Fibroblast of skin of left quadriceps (primary cell): ENCODE measurements at places on chromosomes 2 and 18.

DNA sequence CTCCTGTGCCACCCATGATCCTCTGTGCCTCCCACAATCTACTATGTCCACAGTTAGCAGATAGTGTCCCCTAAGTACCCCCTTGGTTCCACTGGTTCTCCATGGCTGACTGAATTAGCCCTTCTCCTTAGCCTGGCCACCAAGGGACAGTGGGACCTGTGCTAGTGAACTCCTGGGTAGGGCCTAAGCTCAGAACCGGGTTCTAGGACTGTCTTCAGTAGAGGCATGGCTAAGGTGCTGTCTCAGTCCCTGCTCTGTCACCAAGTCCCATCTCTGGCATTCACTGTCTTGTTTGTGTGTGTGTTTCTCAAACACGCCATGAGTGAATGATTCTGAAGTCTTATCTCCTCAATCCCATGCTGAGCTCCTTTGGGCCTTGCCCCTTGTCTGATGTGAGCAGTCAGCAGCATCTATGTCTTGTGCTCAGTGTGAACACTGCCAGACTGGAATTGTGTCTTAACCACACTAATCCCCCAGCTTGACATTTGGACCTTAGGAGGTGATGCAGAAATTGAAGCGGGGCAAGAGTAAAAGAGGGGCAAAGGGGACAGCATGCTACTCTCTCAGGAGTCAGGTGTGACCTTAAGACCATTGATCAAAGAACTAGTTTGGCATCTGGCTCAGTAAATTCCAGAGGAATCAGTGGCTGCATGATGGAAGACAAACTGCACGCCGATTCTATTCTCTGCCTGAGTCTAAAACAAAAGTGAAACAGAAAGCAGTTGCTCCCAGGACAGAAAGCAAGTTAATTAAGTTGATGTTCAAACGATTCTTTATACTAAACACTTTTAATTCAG lies 190.5 kb downstream of the ALPK2 start:
- no peak for DNase-seq

- no peak for DNase-seq
Observed at GRCh38 chr18:44880170-44880569, 199.5 kb downstream of the SETBP1 start.

DNA sequence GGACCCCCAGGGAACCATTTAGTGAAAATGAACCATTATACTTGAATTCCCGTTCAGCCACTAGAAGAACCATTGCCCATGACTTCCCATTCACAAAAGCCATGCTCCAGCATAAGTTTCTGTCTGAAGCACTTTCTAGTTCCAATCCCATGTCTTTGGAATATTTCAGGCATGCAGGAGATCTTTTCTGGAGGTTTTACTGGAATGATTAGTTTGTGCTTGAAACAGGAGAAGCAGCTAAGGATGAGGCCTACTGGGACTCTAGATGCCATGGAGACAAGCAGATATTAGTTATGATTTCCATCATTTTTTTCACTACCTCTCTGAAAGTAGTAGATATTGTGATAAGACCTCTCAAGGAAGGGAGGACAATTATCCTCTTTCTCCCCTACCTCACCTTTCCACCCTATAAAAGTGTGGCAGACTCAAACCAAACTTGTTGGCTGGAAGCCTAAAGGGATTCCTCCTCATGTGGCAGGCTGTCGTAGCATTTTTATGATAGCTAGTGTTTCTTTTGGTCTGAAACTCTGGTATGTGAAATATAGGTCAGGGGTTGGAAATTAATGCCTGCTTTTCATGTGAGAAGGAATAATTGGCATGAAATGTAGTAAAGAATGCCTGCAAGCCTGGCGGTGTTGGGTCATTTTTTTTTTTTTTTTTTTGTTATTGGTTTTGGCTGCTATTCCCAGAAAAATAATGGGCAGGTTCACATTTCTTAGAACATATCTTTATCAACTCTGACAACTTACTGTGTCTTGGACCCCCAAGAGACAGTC lies 29.3 kb upstream of the MMADHC start:
- DNase-seq: no peak

DNA sequence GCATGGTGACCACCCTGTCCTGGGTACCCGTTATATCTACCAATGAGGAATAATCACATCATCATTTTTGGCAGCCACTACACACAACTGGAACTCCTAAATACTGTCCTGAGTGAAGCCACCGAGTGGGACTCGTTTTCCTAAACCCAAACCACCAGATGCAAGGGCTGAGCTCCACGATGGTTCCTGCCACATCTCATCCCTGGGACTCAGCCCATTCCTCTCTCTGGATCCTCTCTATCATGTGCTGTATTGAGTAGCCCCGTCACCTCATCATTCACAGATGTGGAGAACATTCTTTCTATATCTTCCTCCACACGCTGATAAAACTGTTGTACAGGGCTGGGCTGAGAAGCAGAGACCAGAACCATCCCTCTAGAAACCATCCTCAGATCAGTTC lies 79.4 kb upstream of the SMAD7 start:
- DNase-seq: no peak

GRCh38 chr2:84421791-84422190 lies 37.3 kb downstream of the SUCLG1 start:
- no peak for DNase-seq

DNA sequence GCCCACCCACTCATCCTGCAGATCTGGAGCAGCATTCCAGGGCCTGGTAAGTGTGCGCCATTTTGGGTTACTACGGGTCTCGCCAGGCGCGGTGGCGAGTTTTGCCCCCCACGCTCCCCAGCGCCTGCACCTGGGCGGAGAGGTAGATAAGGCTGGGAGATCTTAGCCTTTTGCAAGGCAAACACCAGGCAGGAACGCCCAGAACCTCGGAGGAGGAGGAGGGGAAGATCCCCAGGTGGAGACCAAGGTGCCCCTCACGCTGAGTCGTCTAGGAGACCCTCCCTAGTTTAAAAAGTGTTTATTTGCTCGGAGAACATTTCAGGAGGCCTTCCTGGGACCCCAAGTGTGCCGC lies 365 bp upstream of the RAMP1 start:
- DNase-seq: no peak
